ENCODE measurements at places on chromosomes 6 and 20.
A peak's percentile ranks its signal among the peaks of the same experiment; 100 is the strongest.

DNA sequence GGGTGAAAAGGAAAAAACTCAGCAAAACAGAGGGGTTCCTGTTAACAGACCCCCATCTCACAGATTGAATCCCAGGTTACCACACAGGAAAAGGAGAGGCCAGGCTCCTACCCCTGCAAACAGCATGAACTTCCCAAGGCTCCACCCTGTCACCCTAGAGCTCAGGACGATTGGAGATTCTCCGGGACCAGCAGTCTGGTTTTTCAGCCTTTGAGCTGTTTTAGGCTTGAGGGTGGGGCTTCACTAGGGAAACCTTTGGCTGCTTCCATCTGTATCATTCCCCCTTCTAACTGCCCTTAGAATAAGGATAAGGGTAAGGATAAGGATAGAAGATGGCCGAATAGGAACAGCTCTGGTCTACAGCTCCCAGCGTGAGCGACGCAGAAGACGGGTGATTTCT lies 16.0 kb downstream of the C6orf58 start:
- no peak for DNase-seq

- no peak for DNase-seq
These were observed 29.0 kb downstream of the HDGFL1 start for GRCh38 chr6:22598339-22598738.

GRCh38 chr6:143286251-143286795 lies 164.2 kb downstream of the ADAT2 start:
- no peak for DNase-seq

DNA sequence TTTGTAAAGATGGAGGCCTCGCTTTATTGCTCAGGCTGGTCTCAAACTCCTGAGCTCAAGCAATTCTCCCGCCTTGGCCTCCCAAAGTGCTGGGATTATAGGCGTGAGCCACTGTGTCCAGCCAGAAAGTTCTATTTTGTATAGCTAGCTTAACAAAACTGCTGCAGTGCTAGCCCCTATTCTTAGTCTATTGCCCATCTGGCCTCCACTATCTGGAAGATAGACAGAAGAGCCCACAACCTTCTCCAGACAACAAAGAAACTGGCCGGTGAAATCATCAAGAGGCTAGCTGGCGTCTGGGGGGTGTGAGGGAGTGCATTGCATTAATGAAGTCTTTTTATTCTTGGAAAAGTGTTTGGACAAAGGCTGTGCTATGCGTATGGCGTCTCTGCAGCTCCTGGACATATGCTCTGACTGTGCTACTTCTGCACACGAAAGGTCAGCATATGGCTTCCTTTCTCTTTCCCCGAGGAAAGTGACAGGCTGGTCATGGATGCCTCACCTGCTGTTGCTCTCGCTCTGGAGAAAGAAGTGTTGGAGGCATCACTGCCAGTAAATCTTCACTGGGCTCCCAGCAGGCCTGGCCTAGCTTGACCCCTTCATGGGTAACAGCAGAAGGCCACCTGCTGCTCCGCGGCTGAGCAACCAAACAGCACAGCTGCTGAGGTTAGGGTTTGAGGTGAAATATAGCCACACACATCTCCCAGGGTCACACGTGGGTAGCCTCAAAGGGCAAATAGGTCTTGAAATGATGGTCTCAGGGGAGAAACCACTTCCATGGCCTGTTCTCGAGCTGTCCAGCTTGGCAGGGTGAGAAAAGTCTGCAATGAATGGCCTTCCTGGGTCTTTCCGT lies 95.1 kb upstream of the IYD start:
- no peak for DNase-seq

DNA sequence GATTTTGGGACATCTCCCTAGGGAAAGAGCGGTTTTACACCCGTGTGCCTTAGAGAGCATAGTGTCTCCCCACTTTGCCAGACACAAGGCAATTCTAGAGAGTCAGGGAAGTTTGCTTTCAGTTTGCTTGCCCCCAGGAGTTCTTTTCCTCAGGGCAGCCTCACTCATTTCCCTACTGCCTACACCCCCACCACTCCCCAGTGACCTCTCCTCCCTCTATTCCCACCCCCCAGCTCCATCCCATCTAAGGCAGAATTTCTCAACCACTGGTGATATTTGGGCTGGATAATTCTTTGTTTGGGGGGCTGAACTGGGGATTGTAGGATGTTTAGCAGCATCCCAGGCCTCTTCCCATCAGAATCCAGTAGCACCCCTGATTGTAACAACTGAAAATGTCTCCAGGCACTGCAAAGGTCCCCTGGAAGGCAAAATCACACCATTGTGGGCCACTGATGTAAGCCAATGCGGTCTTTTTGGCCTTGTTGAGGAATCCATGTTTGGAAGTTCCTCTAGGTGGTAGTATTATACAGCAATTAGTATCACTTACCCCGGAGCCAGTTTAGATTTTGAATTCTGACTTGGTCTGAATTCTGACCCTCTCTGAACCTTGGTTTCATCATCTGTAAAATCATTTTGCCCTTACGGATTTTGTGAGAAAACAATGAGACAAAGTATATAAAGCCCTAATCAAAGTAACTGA lies 1.3 kb downstream of the EPPIN start:
- peak; percentile 22 for DNase-seq

DNA sequence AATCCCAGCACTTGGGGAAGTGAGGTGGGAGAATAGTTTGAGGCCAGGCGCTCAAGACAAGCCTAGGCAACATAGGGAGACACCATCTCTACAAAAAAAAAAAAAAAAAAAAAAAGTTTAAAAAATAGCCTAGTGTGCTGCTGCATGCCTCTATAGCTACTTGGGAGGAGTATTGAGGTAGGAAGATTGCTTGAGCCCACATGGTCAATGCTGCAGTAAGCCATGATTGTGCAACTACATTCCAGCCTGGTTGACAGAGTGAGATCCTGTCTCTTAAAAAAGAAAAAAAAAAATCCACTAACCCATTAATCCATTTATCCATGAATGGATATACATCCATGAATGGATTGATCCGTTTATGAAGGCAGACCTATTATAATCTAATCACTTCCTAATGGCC lies 1064.6 kb upstream of the EYS start:
- DNase-seq, result no peak

DNA sequence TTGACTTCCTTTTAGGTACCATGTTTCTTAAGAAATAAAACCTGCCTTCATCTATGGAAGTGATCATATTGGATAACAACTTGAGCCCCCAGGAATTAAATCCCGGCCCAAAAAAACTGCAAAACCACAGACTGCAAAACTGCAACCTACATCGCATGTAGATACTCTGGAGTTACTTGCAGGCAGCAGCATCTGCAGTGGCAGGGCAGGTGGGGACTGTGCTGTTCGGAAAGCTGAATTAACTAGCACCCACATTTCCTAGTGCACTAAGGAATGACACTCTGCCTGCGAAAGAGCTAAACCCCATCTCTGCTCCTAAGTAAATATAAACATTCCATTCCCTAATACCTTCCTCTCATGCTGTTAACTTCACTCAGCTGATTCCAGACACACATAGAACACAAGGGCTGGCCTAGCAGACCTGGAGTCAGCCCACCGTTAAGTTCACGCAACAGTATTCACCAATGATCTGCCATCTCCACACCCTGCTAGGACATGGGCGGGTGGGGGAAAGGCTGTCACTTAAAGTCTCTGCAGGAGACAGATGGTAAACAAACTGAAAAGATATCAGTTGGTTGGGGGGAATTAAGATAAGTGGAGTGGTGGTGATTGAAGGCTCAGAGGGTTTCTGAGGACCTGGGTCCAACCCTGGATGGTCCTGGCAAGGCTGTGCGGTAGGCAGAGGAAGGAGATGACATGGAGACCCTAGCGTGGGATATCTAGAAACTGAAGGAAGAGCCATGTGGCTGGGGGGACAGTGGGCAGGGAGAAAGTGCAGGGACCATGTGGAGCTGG lies 128.4 kb downstream of the SYCP2 start:
- no peak for DNase-seq

- DNase-seq, result no peak
These were observed 41.4 kb downstream of the MCM8 start for GRCh38 chr20:5991623-5992441.
